DND-41 (cell line): ENCODE measurements at places on chromosomes 5 and 9.

DNA sequence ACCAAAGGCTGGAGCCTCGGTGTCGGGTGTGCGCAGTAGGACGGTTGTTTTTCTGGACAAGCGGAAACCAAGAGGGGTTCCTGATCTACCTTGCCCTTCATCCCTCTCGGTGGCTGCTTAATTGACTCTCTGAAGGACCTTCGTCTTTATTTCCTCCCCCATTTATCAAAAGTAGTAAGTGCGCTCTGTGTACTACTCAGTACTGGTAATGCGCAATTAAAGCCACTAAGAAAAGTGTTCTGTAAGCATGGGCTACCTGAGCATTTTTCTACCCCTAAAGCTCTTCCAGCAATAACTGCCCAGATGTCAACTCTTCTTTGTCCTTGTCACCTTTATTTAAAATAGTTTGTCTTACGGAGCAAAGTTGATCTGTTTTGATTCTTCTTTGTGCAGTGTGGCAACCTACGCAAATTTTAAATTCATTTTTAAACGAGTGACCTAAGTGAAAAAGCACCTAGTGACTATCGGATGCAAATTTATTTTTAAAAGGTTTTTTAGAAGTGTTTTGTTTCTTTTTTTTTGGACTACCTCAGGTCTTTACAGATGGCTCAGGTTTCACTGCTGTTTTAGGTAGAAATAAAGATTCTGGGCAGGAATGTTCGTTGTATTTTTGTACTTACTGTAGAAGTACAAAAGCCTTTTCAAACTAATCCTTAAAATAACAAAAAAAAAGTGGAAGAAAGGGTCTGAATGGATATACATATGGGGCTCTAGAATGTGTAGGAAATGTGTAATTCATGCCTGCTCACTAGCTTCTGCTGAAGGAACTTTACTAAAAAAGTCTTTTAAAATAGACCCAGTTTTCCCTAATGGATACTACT, 2.0 kb downstream of the JMY start:
- DNase-seq = no peak

- no peak for DNase-seq
Observed at GRCh38 chr5:98318386-98318785, 455.1 kb upstream of the RGMB start.

DNA sequence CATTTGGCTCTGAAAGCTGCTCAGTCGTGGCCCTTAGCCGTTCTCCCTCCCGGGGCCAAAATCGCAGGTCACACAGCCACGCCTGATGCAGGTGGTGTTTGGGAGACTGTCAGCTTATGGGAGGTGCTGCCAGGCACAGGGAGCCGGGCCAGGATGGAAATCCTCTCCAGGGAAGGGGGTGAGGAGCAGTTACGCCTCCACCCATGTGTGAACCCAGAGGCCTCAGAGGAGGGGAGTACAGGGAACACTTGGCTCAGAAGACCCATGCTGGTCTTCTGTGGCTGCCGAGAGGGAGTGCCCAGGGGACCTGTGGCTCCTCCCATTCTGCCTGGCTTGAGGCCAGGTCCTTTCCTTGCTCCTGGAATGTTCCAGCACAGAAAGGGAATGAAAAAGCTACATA, 3.6 kb upstream of the OLFM1 start:
- no peak for DNase-seq

DNA sequence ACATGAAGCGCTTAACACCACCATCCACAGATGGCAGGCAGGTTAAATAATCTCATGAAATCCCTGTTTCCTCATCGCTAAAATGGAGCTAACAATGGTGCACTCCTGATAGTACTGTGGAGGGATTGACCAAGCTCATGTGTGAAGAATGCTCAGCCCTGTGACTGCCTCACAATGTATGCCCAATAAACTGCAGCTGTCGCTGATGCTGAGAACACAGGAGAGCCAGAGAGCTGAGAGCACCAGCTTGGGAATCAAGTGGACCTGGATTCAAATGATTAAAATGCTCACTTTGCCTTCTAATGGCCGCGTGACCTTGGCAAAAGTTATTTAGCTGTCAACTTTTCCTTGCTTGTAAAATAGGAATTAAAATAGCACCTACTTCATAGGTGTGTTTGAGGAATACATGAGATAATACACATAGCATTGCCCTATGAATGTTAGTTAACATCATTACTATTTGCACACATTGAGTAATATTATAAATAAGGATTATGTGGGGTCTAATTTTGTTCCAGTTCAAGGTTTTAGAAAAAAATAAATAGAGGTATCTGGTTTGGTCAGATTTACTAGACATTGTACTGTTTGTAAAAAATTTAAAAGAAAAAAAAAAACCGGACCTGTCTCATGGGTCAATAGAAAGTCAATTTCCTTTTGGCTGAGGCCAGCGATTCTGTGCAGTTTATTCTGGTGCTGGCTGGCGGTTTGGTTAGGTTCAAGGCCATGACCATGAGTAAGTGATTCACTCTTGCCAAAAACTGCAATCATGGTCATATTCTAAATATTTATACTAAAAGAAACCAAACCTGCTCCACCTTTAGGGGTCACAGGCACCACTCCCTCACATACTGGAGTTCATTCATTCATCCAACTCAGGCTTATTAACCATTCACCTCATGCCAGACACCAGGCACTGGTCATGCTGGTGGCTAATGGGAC, 101.3 kb downstream of the SH3TC2 start:
- DNase-seq = no peak

- no peak for DNase-seq
Observed at GRCh38 chr9:70701163-70701562, 286.7 kb upstream of the KLF9 start.

GRCh38 chr9:77877976-77878375, 153.6 kb downstream of the GNAQ start:
- no peak for DNase-seq

- DNase-seq = no peak
Observed at GRCh38 chr5:150492621-150493020, 15.3 kb upstream of the NDST1 start.

GRCh38 chr5:173229966-173230689, 4.9 kb downstream of the NKX2-5 start:
- no peak for DNase-seq

DNA sequence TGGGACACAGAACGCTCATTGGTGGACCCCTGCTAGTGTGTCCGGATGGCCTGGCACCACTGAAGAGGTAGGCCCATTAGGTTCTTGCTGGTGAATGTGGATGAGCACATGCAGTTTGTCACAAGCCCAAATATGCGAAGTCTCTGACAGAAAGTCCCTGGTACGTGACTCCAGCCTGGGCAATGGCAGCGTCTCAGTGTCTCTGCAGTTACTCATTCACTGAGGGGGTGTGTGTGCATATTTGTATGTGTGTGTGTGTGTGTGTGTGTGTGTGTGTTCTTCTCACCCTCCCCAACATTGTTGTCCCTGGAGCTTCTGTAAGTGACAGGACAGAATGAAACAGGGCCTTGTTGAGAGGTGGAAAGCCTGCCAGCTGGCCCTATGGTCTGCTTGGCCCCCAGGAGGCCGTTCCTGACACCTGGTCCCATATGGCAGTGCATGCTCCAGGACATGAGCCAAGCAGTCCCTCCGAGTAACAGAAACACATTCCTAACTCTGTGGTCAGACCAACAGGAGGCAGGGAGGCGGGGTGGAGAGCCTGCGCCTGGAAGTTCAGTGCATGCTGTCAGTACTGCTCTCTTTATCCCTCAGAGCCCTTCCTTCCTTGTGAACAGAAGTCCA, 169.9 kb downstream of the SLC28A3 start:
- DNase-seq = no peak

DNA sequence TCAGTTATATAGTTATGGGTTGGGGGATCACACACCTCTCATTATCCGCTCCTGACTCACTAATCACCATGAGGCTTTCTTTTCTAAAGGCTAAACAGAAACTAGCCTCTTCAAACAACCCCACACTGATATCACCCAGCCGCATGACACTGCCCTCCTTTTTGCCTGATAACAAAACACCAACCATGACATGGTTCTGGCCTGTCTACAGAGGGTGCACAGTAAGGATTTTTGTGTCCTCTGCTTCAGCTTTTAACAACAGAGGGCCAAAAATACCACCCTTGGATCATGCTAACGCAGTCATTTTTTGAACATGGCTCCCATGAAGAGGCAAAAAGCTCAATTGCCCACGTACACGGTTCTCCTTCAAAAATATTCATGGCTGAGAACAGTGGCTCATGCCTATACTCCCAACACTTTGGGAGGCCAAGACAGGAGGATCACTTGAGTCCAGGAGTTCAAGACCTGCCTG, 4.0 kb downstream of the CMBL start:
- no peak for DNase-seq

- no peak for DNase-seq
Observed at GRCh38 chr5:39616131-39616530, 191.4 kb upstream of the DAB2 start.

- no peak for DNase-seq
Observed at GRCh38 chr5:124341066-124341858, 405.2 kb downstream of the ZNF608 start.

DNA sequence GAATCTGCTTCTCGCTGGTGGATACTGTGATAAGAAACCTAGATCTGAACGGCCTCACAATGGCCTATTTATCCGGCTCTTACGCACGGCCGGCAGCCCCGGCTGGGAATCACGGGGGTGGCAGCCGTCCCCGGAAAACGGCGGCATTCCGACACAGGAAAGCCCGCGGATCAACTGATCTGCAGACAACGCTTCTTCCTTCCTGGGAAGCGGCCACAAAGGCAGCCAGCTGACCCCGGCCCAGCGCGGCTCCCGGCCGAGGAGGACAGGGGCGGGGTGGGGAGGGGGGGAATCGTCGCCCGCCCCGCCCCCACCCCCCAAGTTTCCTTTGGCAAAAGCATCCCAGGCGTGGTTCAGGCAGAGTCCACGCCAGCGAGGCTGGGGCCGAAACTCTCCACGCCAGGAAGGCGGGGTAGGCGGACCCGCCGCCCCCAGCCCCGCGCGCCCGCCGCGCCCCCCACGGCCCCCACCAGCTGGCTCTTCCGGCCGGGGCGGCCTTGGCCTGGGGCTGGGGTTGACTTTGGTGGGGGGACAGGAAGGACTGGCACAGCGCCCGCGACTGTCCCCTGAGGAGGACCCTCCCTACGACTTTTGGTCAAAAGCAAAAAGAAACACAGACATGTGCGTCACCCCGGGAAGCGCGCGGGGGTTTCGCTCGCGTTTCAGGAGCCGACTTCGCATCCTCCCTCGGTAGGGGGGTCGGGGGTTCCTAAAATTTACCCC, 247.7 kb upstream of the ANKRD55 start:
- DNase-seq = no peak

DNA sequence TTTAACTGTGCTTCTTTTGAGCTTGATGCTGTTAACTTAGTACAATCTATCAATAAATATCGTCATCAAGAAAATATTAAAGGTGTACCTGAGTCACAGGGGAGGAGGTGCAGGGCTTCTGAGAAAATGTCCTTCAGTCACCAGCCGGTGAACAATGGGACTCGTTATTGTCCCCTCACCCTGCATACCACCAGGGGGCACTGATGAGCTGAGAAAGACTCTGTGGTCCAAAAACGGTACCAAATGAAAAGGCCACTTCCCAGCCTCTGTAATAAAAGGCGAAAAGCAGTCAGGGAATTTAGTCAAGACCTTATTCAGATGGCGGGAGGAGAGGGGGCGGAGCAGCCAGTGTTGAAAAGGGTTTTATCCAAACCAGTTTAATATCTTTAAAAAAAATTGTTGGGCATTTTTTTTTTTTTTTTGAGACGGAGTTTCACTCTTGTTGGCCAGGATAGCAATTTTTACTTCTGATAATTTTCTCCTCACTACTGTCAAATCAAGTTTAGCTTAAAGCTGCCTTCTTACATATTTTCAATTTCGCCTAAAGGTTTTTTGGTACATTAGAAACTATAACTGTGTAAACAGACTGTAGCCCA, 271.9 kb upstream of the ADAMTS16 start:
- DNase-seq = peak; percentile 69

- DNase-seq = no peak
Observed at GRCh38 chr5:136080483-136081216, 51.9 kb downstream of the TGFBI start.

DNA sequence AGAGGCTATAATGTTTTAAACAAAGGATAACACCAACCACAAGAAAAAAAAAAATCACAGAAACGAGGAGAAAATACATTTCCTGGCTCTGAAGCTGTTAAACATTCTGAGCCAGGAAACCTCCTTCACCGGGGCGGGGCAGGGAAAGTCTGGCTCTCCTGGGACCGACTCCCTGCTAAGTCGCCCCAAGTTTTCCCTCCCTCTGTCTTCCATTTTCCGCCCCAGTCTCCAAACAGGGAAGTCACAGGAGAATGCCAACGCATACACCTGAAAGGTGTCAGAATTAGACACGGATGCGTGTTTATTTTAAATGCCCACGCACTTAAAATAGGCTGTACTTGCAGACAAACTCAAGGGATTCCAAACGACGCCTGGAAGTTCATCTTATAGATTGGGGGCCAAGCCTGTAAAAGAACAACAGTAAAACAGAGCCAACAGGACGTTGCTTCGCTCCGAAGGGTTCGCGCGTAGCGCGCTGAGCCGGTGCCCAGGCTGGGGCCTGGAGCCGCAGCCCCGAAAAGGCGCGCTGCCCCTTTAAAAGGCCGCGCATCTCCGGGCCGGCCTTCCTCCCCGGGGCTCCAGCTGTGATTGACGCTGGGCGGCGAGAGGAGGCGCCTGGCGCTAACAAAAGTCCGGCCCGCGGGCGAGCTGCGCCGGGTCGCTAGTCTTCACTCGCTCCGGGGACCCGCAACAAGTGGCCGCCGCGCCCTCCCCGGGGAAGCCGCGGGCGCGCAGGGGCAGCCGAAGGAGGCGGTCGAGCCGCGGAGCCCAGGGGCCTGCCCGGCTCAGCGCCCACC, at the start of gene FBXL7:
Gene FBXL7, plus strand, starts transcription at position 653 of the 797 bp plus-strand sequence.
- DNase-seq = peak; percentile 75
